ENCODE measurements at places on chromosomes 5 and 9. TPM values are rescaled to one million over a fixed set of nuclear protein-coding genes. Genes with fewer than 3 reads are reported as not detected.
A peak's percentile ranks its signal among the peaks of the same experiment; 100 is the strongest.

BAAT gene
- polyA plus RNA-seq = 0.44 TPM

GRCh38 chr9:124263213-124263612, 5.5 kb downstream of the NEK6 start:
- no peak for DNase-seq

GRCh38 chr5:10592601-10593000, 28.7 kb downstream of the ANKRD33B start:
- no peak for DNase-seq

LTC4S gene
- 2.0 TPM for polyA plus RNA-seq

OR13D1 gene
- not detected for polyA plus RNA-seq

GRCh38 chr9:70049236-70049635, 5.6 kb downstream of the MAMDC2 start:
- no peak for DNase-seq

DNA sequence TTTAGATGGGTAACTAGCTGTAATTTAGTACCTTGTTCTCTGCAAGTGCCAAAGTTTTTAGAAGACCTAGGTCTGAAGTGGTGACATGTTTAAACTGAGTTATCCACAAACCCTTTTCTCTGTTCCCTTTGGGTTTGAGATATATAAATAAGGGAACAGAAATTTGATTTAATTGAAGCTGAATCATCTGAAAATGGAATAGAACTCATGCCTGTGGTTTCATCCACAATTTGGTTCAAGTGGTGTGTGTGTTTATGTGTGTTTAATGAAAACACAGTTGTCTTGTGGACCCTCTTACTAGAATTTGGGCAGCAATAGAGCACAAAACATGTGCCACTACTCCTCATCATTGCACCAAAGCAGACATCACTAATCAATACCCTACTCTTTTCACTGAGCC, 216.9 kb downstream of the GLIS3 start:
- DNase-seq = no peak

- no peak for DNase-seq
These were observed 103.2 kb downstream of the VAV2 start for GRCh38 chr9:133888809-133889491.

PCDHGB2 gene
- polyA plus RNA-seq = 3.2 TPM

F2RL2 gene
- 0.44 TPM for polyA plus RNA-seq

GRCh38 chr9:6680797-6681146, 35.2 kb upstream of the GLDC start:
- DNase-seq = no peak

- no peak for DNase-seq
These were observed 17.5 kb upstream of the SMARCA2 start for GRCh38 chr9:1997646-1998045.

CTNNAL1 gene
- polyA plus RNA-seq = 80.8 TPM

DNA sequence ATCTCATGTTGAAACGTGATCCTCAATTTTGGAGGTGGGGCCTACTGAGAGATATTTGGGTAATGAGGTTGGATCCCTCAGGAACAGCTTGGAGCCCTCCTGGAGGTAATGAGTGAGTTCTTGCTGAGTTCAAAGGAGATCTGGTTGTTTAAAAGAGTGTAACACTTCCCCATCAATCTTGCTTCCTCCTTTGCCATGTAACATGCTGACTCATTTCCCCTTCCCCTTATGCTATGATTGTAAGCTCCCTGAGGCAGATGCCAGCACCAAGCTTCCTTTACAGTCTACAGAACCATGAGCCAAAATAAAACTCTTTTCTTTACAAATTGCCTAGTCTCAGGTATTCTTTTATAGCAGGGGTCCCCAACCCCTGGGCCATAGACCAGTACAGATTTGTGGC, 352.3 kb downstream of the SLCO4C1 start:
- DNase-seq = no peak

DNA sequence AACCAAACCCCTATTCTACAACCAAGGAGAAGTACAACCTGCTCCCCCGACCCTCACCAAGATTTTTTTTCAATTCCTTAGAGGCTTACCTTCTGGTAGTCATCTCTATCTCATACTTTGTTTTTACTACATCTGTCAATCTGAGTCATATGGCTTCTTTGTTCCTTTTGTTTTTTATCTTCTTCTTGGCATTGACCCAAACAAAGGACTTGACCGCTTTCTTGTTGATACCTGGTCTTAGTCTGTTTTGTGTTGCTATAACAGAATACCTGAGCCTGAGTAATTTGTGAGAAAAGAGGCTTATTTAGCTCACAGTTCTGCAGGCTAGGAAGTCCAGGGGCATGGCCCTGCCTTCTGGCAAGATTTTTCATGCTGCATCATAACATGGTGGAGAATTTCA, 352.7 kb downstream of the MLLT3 start:
- no peak for DNase-seq

TMC1 gene
- polyA plus RNA-seq = 0.55 TPM

VCAN gene
- 351 TPM for polyA plus RNA-seq

PCDHB8 gene
- polyA plus RNA-seq = 1.5 TPM

GRCh38 chr5:610744-611730, 1.1 kb upstream of the CEP72 start:
- DNase-seq = no peak

PCDHGB7 gene
- polyA plus RNA-seq = 16.9 TPM

- no peak for DNase-seq
These were observed 22.3 kb downstream of the RFK start for GRCh38 chr9:76371901-76372300.

FNIP1 gene
- polyA plus RNA-seq = 15.1 TPM

GRCh38 chr9:124835026-124835557, 18.2 kb upstream of the WDR38 start:
- DNase-seq = peak; percentile 43

- DNase-seq = peak; percentile 64
These were observed 12.8 kb upstream of the MTAP start for GRCh38 chr9:21789541-21790037.

DNA sequence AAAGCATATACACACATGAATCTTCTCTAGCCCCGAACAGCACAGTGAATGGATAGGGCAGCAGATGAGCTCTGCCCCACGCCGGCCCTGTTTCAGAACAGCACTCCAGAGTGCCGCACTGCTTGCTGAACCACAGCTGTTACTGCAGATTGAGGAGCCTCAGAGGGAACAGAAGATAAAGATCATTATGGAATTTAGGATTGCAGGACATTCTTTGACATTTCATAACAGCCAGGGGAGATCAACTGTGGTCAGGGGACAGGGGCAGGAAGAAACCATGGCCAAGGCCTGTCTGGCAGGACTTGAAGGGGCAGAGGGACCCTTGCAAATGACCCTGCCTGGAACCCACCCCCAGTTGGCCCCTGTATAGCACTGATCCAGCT, 20.6 kb downstream of the IRF1 start:
- no peak for DNase-seq

GRCh38 chr9:133656211-133657119, 20.3 kb downstream of the DBH start:
- no peak for DNase-seq

GRCh38 chr5:36279054-36279698, 22.5 kb downstream of the RANBP3L start:
- no peak for DNase-seq

SLC34A3 gene
- polyA plus RNA-seq = 5.2 TPM

GRCh38 chr5:65171645-65172044, 310.1 kb downstream of the ADAMTS6 start:
- DNase-seq = no peak
